Stimulated activated CD4-positive, alpha-beta T cell treated with anti-CD3 and anti-CD28 coated beads, Interleukin-2, amount 100 ng/mL, for 4 hours (primary cell): ENCODE measurements at places on chromosomes 2 and 18.

DNA sequence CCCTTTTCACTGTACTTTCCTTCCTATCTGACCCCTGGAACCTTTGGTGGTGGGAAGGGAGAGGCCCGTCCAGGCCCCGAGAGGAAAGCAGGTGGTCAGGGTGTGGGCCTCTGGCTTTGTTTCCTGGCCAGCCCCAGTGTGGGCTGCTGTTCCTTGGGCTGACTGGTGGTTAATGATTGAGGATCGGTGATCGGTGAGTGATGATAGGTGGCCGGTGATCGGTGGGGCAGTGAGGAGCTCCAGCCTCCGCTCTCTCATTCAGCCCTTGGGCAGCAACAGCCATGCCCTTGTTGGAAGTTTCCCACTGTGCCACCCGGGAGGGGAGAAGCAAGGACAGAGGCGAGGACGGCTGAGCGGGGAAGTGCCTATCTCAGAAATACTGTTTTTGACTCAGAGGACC, 7.3 kb downstream of the ACKR3 start:
- DNase-seq = no peak

- no peak for DNase-seq
These were observed 350.4 kb downstream of the NR4A2 start for GRCh38 chr2:155982135-155982534.

DNA sequence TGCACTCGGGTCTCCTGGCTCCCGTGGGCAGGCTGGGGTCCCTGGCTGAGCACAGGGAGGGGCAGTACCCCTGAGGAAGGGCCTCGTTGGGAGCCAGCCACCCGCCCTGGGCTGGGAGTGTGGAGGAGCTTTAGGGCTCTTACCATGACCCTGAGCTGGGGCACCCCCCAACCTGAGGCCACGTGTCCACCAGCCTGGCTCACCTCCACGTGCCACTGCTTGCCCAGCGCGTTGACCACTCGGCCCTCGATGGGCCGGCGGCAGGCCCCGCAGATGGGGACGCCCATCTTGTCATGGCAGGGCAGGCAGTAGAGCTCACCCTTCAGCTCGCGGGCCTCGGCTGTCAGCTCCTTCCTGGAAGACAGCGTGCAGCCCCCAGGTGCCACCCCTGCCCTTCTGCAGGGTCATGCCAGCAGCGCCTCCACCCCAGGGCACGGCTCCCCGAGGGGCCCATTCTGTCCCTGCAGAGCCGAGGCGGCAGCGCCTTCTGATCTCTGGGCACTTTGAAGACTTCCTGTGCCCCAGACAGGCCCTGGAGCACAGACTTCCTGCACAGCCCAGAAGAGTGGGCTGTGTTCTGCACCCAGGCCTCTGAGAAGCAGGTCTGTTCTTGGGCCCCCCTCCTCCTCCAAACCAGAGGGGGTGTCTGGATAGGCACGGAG, 4.0 kb upstream of the GPR17 start:
- peak; percentile 17 for DNase-seq

- no peak for DNase-seq
These were observed 32.1 kb upstream of the SIGLEC15 start for GRCh38 chr18:45793264-45793965.

GRCh38 chr18:37302519-37302918, 263.1 kb downstream of the CELF4 start:
- no peak for DNase-seq

GRCh38 chr2:135913727-135914365, 37.6 kb upstream of the MCM6 start:
- peak; percentile 28 for DNase-seq

DNA sequence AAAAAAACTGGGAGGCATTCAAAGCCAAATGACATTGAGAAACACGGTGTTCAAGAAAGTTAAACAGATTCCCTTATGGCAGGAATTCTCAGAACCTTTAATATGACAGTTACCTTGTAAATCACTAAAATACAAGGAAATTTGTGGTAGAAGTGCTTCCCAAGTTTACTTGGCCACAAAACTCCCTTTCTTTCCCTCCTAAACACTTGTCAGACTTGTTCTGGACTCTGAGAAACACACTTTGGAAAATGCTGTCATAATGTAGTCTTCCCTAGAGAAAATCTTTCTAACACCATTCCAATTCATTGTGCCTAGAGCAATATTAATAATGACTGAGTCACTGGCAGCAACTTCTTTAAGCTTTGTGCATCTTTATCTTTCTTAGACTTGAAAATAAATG, 140.4 kb downstream of the ANKRD44 start:
- no peak for DNase-seq

GRCh38 chr2:240569998-240570530, 1.8 kb downstream of the RNPEPL1 start:
- no peak for DNase-seq

DNA sequence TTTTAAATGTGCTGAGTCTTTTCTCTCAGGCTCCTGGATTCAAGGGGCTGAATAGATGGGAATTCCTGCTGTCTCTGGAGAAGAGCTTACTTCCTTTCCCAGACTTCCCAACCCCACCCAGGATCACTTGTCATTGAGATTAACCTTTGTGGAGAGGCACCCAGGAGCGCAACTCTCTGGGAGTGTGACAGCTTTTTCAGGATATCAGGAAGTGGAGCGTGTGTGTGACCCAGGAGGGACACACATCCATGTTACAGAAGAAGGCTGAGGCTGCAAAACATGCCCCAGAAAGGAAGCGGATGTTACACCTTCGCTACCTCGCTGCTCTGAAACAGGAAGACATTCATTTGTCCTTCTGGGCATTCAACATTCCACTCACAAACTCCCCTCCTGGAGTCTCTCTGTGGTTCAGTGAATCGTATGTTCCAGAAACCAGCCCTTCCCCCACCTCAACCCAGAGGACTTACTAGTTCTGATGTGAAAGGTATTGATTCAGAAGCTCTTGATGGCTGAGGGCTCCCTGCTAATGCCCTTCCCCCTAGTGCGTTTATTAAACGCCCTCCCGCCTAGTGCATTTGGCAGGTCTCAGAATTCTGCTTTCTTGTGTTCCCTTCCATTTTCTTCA, 523.9 kb downstream of the TNS1 start:
- no peak for DNase-seq

- no peak for DNase-seq
These were observed 101.9 kb downstream of the COL3A1 start for GRCh38 chr2:189076120-189076519.

GRCh38 chr2:24203029-24203786, 28.4 kb downstream of the FAM228A start:
- DNase-seq = no peak

DNA sequence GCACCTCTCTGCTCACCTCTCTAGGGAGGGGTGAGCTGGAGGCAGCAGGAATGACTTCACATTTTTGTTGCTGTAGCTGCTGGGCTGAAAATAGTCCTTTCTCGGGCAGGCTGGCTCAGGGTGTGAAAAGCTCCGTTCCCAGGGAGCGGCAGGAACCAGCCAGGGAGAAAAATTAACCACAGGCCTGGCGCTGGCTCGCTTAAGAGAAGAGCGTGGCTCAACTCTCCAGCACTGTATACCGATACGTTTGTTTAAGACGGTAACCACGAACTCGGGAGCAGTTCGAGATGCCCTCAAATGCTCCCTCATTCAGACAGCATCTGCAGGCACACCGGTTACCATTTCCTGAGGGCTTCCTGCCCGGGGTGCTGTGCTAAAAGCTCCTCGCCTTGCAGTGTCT, 129.6 kb downstream of the CELF4 start:
- no peak for DNase-seq

DNA sequence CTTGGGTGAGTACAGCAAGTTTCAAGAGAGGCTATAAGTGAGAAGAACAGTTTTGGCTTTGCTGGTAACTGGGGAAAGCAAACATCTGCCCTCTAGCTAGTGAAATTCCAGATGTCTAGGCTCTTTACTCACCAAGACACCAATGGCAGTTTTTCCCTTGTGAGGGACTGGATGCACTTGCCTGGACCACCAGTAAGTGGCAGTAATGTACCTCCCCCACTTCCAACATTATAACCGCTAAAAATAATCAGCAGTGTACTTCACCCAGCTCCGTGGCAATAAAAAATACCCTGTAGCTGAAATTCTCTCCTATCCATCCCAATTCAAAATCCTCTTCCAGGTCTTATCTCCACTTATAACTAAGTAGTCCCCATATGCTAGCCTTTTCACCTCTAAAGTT, 383.9 kb downstream of the ARHGAP15 start:
- DNase-seq = no peak

DNA sequence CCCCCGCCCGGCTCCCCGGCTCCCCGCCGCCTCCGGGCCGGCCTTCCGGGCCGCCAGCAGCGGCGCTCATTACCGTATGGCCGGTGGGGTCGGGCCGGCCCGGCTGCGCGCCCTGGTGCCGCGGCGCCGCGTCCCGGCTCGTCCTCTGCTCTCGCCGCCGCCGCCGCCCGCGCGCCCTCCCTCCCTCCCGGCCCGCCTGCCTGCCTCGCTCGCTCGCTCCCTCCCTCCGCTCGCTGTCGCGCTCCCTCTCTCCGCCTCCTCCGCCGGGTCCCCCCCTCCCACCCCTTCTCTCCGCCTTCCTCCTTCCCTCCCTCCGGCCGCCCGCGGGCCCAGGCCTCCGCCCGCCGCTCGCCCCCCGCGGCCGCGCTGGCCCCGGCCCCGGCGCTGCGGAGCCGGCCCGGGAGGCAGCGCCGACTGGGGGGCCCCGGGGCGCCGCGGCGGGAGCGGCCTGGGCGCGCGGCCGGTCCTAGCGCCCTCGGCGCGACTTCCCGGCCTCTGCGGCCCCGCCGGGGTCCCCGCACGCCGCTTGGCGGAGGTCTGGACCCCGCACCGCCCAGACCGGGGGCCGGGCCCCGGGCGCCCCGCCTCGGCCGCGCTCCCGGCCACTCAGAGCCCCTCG, at the start of gene DNMT3A:
TSS of gene DNMT3A (minus strand) at position 173 of the 619 bp plus-strand sequence. CDS start 27,941 bp downstream, outside the sequence.
- DNase-seq = peak; percentile 66

GRCh38 chr2:120930864-120931263, 195.2 kb downstream of the GLI2 start:
- no peak for DNase-seq

- no peak for DNase-seq
These were observed 56.1 kb downstream of the OSBPL6 start for GRCh38 chr2:178250429-178250828.

- no peak for DNase-seq
These were observed 345.2 kb downstream of the ALK start for GRCh38 chr2:29576231-29576630.

DNA sequence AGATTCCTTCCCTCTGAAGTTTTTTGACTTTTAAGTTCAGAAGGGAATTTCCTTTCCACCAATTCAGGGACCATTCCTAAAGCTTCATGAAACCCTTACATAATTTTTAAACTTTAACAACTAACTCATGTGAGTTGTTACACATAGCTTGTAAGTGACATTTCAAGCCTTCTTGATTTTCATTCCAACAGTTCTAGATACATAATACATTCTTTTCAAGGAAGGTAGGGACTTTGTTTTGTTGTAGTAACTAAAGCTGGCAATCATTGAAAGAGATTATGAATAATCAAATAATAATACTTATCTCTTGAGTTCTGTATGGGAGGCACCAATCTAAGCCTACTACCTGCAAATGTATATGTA, 45.4 kb downstream of the SETBP1 start:
- DNase-seq = no peak

DNA sequence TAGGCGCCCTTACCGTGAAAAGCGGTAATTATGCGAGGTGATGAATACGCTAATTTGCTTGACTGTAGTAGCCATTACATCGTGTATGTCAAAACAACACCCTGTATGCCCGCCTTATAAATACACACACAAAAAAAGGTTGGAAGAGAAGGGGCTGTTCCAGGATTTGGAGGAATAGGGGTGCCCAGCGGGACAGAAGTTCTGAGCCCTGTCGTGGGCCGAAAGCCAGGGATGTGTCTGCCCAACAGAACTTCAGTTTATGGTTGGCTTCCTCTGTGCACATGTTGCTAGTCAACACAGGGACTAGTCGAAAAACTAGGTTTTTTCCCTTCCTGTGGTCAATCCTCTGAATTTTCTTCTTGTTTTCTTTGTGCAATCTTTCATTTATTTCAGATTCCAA, 182.5 kb downstream of the ACKR3 start:
- no peak for DNase-seq
